Activated CD4-positive, alpha-beta T cell treated with anti-CD3 and anti-CD28 coated beads, Interleukin-2, Interleukin-4, amounts not matched to agents 100 ng/mL and 50 ng/mL, durations not matched to agents 16 hours and 8 hours (primary cell): ENCODE measurements at places on chromosomes 7 and 10.

- DNase-seq, result no peak
These were observed 2.7 kb downstream of the EGR2 start for GRCh38 chr10:62813453-62813852.

DNA sequence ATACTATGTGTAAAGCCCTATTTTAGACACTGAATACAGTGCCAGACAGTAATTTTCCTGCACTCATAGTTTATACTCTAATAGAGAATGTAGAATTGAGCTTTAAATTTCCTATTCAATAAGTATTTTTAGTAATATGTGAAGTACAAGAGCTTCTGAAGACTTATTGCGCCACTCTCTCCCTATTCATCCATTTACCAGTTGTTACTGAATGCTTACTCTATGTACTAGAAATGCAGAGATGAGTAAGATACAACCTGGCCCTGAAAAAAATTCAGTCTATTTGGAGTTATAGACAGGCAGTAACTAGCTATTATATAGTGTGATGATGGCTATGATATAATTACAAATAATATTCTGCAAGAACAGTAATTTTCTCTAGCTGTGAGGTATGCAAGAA is 98.8 kb downstream of the ADK start:
- DNase-seq, result no peak

DNA sequence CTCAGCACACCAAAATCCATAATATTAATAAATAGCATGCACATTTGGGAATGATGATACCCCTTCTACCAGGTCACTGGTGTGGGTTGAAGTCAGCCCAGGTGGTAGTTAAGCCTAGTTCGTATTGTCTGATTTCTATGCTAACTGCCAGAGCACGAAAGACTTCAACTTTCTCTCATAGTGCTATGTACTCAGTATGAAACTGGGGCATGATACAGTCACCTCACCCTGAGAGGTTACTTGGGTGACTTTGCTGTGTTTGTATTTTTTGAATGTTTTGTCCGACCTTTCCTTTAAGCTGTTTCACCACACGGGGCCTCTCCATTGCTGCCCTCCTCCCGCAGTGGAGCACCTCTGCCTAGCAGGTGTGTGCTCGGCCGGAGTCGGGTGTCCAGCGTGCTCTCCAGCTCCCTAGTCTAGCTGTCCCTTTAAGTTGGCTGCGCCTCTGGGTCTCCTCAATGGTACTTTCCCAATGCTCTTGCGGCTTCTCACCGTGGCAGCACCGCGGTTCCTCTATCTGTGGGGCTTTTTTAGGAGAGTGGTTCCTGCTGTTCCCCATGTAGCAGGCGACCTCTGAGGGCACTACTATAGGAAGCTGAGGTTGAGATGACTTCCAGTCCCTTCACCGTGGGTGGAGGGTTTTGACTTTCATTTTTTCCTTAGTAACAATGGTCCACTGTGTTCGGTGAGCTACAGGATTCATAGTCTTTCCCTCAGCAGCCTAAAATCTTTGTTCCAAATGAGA is 524.0 kb upstream of the PFKP start:
- DNase-seq, result no peak

DNA sequence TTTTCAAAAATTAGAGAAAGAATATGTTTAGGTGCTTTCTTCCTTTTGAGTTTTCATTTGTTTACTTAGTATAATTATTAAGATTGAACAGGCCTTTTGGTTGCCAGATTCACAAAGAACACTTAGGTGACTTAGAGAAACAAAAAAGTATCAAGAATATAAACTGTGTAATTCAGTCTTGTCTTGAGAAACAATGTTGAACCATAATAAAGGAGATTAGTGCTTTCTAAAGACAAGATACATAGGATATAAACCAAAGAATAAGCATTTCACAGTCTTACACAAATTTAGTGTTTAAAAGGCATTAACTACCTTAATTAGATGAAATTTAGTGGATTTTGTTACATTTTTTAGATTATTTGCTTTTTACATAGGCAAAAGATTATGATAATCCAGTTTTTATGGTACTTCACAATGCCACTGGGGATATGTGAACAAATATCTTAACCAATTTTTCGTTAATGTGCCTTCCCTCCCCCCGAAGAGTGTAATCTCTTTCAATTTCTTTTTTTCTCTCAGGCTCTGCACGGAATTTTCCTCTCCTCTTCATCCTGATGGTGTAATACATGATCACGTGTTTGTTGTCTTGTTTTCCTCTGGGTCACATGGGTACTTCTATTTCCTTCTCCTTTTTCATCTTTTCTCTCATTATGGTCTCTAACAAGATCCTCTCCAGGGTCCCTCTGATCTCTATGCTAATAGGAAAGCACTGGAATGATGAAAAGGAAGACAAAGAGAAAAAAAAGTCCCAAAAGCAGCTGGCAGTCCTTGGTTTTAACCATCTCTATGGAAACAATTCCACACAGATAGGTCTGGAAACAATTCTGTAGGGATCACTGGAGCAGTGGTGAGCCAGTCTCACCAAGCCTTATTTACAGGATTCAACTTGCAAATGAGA is 3.7 kb upstream of the HNRNPH3 start:
- no peak for DNase-seq
